Smooth muscle cell of the brain vasculature (primary cell): ENCODE measurements at places on chromosomes 4 and X.

DNA sequence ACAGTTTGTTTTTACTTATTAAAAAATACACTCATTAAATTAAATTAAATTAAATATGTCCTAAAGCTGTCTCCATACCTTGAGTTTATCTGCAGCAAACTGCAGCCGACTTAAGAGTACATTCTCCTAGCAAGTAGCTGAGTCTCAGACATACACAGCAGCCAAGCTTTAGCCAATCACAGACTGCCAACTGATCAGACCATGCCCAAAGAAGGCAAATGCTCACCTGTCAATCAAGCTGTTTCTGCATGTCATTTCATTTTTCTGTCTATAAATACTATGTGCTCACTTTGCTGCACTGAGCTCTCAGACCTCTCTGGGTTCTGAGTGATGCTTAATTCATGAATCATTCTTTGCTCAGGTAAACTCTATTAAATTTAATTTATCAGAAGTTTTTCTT lies 280.9 kb upstream of the EPHA5 start:
- DNase-seq, result no peak

GRCh38 chrX:12868747-12869146 lies 1.9 kb downstream of the TLR7 start:
- no peak for DNase-seq

DNA sequence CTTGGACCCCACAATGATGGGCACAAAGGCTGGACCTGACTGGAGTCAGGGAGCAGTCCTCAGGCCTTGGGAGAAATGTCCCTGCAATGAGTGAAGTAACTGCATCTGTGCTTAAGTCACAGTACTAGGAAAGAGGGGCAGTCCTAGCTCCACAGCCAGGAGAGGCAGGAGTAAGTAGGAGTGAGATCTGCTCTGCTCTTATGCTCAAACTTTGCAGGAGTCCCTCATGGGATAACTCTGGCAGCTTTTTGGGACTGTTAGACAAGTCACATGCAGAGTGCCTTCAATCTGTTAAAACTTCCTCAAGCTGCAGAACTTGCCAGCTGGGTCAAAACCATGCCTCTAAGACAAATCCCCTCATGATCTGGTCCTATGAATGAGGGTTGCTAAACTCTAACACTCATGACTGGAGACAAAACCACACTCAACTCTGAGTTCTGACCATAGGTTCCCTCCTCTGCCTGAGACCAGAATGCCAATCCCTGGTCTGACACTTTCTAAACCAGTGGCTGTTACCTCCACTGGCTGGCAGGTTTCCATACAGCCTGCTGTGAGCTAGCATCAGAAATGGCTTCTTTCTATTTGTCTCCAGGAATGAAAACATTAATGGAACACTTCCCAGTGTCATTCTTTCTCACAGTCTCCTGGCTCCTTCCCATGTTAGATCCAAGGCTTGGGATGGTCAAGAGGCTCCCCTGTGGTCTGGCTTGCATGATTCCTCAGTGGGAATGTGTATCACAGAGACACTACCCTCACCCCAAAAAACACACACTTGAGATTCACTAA lies 819.3 kb downstream of the PCDH7 start:
- DNase-seq, result no peak

- DNase-seq, result no peak
Measured at GRCh38 chr4:77992581-77992980, 64.5 kb upstream of the FRAS1 start.

- no peak for DNase-seq
Measured at GRCh38 chrX:19513383-19513782, 1.9 kb downstream of the MAP3K15 start.

GRCh38 chr4:79684516-79684915 lies 276.5 kb upstream of the GK2 start:
- DNase-seq, result no peak

DNA sequence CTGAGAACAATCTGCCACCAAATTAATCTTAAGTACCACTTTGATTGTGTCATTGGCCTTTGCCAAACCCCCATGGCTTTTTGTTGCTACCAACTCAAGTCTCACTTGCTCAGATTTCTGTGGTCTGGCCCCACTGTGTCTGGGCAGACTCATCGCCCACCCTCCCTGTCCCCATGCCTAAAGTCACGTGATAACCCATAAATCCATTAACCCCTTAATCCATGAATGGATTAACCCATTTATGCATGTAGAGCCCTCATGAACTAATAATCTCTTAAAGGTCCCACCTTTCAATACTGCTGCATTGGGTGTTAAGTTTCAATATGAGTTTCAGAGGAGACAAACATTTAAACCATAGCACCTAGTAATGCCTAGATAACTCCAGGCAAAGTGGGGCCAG lies 78.5 kb upstream of the BLTP1 start:
- DNase-seq, result no peak
